CD4-positive, alpha-beta T cell treated with Interleukin-17A for 1 hour (primary cell): ENCODE measurements at places on chromosomes 1 and 21.

DNA sequence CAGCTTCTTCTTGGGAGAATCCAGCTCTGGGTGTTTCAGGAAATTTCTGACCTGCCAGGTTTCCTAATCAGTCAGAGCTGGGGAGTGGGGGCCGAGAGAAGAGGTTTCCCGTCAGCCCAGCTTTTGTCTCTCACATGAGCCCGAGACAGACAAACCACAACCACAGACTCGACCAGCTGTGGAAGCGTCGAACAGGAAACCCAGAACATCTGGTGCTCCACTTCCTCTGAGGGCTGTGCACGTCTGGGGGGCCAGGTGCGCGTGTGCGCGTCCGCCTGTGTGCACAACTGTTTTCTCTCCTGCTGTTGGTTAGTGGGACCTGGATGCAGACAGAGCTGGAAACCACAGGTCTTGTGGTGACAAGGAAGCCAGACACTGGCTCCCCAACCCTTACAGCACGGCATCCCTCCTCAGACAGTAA, 113.0 kb upstream of the SLC25A33 start:
- peak; percentile 90 for DNase-seq

DNA sequence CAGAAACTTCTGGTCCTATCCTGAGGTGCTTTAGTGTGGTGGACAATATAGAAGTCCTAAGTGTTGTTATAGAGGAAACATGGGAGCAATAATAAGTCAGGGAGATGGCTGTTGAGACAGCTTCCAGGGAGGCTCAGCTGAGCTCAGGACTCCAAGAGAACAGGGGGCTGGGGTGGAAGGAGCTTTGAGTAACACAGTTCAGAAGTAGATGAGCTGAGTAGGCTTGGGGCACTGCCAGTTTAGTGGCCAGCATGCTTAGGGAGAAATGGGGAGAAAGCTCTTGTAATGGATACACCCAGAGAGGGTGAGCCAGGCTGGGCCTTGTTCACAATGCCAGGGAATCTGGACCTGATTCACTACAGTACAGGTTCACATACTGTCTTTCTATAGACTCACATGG, 201.6 kb downstream of the DAB1 start:
- DNase-seq: no peak

DNA sequence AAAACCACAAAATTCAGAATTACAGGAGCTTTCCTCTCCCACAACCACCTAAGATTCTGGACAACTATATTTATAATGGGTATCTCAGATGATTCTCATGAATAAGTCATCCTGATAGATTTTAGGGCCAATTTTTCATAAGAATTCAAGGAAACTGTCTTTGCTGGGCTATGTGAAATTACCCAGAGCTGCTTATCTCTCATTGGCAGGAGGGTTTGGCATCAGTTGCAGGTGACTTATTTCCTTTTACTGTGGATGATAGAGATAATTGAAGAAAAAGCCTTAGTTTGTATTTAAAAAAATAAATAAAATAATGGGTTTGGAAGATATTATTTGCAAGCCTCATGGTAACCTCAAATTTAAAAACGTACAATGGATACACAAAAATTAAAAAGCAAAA, 38.2 kb upstream of the WDR26 start:
- no peak for DNase-seq

- DNase-seq: peak; percentile 35
These were observed at the start of gene PCP4L1 for GRCh38 chr1:161258439-161259344. Gene PCP4L1 (plus strand): TSS chr1:161258745. CDS start chr1:161258975, 230 bp downstream.

DNA sequence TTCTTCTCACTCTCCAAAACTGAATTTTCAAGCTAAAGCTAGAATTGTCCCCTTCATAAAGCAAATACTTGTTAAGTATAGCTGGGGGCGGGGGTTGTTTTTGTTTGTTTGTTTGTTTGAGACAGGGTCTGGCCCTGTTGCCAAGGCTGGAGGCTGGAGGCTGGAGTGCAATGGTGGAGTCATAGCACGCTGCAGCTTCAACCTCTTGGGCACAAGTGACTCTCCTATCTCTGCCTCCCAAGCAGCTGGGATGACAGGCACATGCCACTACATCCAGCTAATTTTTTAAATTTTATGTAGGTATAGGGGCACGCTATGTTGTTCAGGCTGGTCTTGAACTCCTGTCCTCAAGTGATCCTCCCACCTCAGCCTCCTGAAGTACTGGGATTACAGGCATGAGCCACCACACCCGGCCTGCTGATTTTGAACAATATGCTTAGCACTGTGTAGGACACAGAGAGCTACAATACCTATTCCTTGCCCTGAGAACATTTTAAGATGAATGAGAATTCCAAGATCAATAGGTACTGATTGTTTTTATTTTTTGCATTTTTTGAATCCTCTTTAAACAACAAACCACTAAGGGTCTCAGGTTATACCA, 42.2 kb downstream of the PCNX2 start:
- DNase-seq: no peak

- DNase-seq: peak; percentile 76
These were observed 12.0 kb upstream of the RHBG start for GRCh38 chr1:156356875-156357534.

DNA sequence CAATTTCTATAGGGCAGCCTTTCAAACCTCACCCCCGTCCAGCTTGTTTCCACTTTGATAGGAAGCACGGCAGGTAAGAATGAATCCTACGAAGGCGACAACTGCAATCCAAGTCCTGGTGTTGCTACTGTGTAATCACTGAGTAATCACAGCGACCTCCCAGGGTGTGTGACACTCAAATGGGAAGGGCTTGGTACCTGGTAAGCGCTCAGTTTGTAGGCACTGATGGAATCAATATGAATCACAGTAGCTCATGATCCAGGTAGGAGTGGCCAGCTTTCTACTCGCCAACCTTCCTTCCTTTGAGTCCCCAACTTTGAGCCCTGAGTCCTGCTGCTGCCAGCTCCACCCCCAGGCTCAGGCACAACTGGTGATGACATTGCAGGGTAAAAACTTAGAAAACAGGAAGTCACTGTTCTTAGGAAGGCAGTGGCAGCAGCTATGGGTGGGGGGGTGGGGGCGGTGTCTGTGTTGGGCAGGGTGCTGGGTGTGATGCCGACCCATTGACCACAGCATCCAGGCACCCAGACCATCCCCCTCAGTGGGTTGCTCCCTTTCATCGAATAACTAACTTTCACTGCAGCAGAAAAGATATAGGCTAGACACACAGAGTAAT, 70.7 kb downstream of the CD247 start:
- DNase-seq: peak; percentile 85

- DNase-seq: no peak
These were observed 88.4 kb downstream of the EPB41 start for GRCh38 chr1:29002792-29003191.

DNA sequence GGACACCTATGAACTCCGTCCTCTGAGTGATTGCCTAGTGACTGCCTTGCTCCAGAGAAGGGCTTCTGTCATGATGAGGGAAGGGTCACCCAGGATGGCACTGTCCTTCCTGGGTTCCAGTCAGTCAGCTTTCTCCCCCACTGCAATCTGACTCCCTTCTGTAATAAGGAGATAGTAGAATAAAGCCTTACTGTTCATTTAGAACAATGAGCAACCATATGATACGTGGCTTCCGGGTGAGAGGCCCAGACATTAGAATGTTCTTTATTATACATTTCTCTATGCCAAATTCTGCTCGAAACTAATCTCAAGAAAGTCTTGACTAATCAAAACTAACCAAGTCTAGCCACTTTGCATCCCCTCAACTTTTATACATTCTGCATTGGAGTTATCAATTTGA, 8.5 kb upstream of the MTMR11 start:
- no peak for DNase-seq
